ENCODE measurements at places on chromosomes 13 and 19. TPM values are rescaled to one million over a fixed set of nuclear protein-coding genes. Genes with fewer than 3 reads are reported as not detected.
A peak's percentile ranks its signal among the peaks of the same experiment; 100 is the strongest.

DNA sequence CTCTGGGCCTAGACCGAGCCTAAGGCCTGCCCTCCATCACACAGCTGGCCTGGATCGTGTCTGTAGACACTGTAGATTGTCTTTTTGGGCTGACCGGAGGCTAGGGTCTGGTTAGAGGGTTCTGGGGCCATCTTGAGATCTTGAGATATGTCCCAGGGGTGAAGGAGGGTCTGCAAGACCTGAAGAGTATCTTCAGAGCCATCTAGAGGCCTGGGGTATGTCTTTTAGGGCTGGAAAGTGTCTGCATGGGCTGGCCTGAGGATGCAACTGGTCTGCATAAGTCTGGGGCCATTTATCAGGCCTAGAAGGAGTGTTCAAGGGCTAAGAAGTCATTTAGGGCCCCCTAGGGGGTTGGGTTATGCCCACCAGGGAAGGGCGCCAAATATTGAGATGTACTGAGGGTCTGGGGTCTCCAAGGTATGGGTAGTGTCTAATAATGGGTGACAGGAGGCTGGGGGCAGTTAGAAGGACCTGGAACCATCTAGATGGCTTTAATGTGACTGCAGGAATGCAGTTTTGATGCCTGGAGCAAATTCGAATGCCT lies 555 bp downstream of the SCAF1 start:
- DNase-seq = no peak
- H3K36me3 ChIP-seq = peaks cover 5% of the 10 kb centered on the region
- H3K27me3 ChIP-seq = peaks cover 18% of the 10 kb centered on the region
- H3K4me1 ChIP-seq = peaks cover 38% of the 10 kb centered on the region
- H3K27ac ChIP-seq = peak overlapping the region; percentile 98

The APOE gene
- total RNA-seq = 233 TPM

DNA sequence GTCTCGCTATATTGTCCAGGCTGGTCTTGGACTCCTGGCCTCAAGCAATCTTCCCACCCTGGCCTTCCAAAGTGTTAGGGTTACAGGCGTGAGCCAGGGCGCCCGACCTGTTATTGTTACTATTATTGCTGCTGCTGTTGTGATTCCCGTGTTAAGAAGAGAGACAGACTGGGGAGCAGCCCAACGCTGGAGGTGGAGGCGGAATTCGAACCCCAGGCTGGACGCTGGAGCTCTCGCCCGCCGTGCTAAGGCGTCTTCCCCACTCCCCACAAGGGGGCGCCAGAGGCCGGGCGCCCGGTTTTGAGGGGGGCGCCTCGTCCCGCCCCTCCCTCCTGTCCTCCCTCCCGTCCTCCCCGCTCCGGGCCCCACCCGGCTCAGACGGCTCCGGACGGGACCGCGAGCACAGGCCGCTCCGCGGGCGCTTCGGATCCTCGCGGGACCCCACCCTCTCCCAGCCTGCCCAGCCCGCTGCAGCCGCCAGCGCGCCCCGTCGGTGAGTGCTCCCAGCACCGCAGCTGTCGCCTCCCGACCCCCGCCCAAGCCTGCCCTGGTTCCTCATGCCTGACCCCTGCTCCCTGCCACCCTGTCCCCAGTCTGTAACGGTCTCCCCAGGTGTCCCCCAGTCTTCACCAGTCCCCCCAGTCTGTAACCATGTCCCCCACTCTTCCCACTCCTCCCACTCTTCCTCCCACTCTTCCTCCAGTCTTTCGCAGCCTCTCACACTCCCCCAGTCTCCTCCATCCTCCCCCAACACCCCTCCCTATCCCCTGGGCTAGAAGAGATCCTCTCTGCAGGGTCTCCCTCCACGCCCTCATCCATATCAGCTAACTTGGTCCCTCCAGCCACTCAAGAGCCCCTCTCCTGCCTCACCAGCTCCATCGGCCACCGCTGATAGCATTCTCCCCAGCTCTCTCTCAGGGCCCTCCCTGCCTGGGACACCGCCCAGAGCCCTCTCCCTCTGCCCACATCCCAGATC lies at the start of gene EHD2:
EHD2 (plus strand) TSS at position 377 of the 976 bp plus-strand sequence. CDS start 3,191 bp downstream, outside the sequence.
- no peak within 1 kb of the TSS for H3K4me3 ChIP-seq
- no peak within 1 kb of the TSS for H3K27ac ChIP-seq
- no peaks in the 10 kb centered on the region for H3K36me3 ChIP-seq

GRCh38 chr19:1896508-1896907 lies 8.7 kb upstream of the ADAT3 start:
- no peaks in the 10 kb centered on the region for H3K36me3 ChIP-seq
- no peak overlapping the region for H3K4me3 ChIP-seq
- no peaks in the 10 kb centered on the region for H3K27me3 ChIP-seq

The CD33 gene
- total RNA-seq = not detected

The ZNF446 gene
- total RNA-seq = 17.7 TPM

Data from progenitor cell of endocrine pancreas (in vitro differentiated cells).